ENCODE measurements at places on chromosomes 12 and 14.

- no peak for DNase-seq
Measured at GRCh38 chr12:4905316-4905715, 4.4 kb upstream of the KCNA1 start.

DNA sequence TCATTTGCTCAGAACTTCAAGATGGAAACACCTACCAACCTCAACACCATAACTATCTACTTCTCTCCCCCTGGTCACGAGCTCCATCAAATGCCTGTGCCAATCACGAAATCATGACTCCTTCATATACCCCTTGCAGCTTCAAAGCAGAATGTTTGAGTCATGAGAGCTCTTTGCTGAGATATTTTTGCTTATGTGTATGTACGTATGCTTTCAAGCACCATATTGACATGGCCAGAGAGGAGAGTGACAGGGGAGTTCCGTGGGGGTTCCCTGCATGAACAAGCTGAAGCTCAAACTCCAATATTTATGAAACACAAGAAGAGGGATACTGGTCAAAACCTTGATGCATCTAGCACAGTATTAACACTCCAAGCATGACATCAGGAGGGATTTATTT, 374.4 kb downstream of the DPF3 start:
- DNase-seq: no peak

DNA sequence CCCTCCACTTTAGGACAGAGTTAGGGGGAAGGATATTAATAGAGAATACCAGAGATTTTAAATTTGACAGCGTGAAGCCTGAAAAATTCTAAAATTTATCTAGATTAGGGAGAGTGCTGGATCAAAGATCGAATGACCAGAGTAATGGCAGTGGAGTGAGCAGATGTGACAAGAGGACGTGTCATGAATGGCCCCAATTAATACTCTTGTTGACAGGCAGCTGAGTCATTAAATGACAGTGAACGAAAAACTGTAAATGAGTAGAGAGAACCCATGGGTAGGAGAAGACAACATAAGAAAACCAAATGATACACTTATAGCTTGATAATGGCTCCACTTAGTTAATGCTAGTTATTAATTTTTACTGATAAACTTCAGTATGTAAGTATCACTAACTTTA, 73.9 kb upstream of the PLEKHA5 start:
- DNase-seq: no peak

DNA sequence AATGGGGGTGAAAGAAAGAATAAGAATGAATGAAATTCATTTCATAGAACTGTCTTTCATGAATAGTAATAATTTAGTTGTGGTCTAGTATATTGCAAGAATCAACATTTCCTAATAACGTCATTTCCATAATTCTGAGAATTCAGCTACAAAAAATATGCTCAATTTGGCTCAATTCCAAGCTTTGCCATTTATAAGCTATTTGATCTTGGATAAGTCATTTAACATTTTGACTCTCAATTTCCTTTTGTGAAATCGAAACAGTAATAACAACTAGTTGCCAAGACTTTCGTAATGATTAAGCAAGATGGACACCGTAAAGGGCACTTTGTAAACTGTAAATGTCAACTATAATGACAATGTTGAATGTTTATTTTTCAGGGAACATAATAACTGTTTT, 18.1 kb downstream of the NOS1 start:
- DNase-seq: no peak

GRCh38 chr12:2513141-2514037, 281.4 kb upstream of the FKBP4 start:
- DNase-seq: no peak

GRCh38 chr12:87793131-87793530, 236.1 kb downstream of the C12orf50 start:
- no peak for DNase-seq
